A549 treated with AZD2906 at 1 μM for 4 hours (cell line): ENCODE measurements at places on chromosomes 3 and 15. TPM values are rescaled to one million over a fixed set of nuclear protein-coding genes. Genes with fewer than 3 reads are reported as not detected.

Gene NCBP2
- total RNA-seq = 39.8 to 46.2 TPM (median 41.7 TPM) in 5 replicates

Gene P2RY1
- 0.41 to 0.53 TPM (median 0.45 TPM) in 5 replicates for total RNA-seq

Gene TTC21A
- 1.2 to 2.8 TPM (median 2.1 TPM) in 5 replicates for total RNA-seq

Gene NECTIN3
- 17.0 to 24.1 TPM (median 20.3 TPM) in 5 replicates for total RNA-seq

Gene RNF7
- total RNA-seq = 118 to 141 TPM (median 129 TPM) in 5 replicates

Gene KIF23
- total RNA-seq = 65.7 to 96.3 TPM (median 74.7 TPM) in 5 replicates
